ENCODE measurements at places on chromosomes 6 and 20. TPM values are rescaled to one million over a fixed set of nuclear protein-coding genes. Genes with fewer than 3 reads are reported as not detected.

DNA sequence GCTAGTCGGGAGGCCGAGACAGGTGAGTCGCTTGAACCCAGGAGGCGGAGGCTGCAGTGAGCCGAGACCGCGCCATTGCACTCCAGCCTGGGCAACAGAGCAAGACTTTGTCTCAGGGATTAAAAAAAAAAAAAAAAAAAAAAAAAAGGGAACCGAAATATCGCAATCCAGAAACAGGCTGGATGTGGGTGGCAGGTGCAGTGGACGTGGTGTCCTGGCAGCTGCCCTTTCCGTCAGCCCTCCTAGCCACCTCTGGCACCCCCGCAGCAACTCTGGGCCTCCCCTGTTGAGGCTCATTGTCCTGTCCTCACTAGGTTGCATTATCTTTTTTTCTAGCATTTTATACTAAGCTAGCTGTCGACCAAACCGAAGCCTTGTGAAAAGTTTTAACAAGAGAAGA is 113.5 kb downstream of the DTNBP1 start:
- no peak for DNase-seq

DNA sequence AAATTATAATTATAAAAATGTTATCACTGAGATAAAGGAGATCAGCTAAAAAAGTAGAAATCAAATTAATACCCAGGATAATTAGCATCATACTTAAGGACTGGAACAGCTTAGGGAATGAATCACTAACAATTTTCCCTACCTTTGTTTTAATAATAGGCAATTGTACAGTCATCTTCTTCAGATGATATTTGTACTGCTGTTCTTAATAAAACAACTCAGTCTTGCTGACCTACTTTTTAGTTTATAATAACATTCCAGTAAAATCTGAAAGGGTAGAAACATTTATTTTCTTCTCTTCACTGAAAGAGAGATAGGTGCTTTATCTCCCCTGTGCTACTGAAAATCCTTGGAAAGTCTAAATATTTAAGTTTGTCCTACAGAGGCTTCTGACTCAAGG is 271.2 kb upstream of the THEMIS start:
- DNase-seq: no peak

Gene SPINT4
- not detected for total RNA-seq

- no peak for DNase-seq
Measured at GRCh38 chr6:53813801-53814200, 19.0 kb downstream of the LRRC1 start.

Gene CDH26
- total RNA-seq: 2.8 TPM

- no peak for DNase-seq
Measured at GRCh38 chr6:79145301-79145700, 67.2 kb upstream of the PHIP start.

DNA sequence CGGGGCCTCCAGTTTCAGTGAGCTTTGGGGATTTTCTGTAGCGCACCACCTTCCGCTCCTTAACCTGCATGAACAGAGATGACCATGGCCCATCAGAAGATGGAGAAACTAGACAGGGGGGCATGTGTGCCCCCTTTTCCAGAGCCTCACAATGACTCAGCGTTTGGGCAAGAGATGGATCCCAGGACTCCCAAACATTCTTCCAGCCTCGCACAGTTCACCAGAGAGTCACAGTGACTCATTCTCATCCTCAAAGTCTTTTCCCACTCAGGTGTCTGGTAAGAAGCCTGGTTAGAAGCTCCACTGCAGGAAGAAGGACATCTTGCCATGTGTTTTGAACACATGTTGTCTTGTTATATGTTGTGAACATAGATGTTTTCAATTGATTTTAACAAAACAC is 76.2 kb upstream of the FRMD1 start:
- no peak for DNase-seq

Measured in GM23338 (cell line).